ENCODE measurements at places on chromosomes 11 and 22.

DNA sequence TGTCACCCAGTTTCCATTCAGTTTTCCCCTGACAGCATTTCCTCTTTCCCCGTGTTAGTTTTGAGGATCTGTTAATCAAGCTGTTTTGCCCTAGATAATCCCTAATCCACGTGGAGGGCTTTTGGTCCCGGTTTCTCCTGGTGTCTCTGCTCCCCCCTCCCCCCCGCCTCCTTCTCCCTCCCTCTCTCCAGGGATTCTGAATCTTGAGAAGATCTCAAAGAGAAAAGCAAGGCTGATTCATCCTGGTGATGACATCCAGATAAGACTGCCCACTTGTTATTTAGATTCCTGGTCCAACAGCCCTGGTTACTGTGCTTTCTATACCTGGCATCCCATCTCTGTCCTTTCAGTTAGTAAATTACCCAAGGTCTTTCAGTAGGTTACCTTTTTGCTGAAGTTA, 59.4 kb downstream of the KCNA4 start:
- DNase-seq = no peak

- DNase-seq = no peak
Observed at GRCh38 chr11:65131417-65131776, 2.9 kb downstream of the SYVN1 start.

- DNase-seq = no peak
Observed at GRCh38 chr11:93541884-93542810, 1.0 kb downstream of the SMCO4 start.

GRCh38 chr11:83510530-83511460, 224.6 kb upstream of the CCDC90B start:
- DNase-seq = no peak

DNA sequence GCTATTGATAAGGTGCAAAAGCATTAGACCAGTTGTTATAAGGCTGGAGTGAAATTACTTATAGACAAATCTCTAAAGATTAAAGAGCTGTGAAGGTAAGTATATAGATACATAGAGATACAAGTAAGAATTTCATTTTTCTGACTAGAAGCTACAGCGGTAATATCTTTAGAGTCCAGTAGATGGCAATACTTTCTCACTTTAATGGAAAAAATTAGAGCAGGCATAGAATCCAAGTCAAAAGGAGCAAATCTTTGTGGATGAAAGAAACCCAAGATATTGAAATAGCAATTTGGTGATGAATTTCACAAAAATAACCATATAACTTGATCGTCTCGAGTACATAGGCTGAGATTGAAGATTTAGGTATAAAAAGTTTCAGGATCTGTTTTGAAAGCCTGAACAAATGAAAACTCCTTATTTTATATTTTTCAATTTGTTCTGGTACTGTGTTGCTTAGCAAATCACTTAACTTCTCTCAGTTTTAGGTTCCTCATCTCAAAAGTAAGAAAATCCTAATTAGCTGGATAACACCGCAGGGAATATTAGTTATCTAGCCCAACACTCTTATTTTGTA, 81.9 kb downstream of the UVRAG start:
- DNase-seq = no peak

- DNase-seq = no peak
Observed at GRCh38 chr11:104846216-104846615, 52.0 kb downstream of the CASP12 start.

GRCh38 chr11:117705866-117706265, 91.2 kb downstream of the DSCAML1 start:
- DNase-seq = no peak

DNA sequence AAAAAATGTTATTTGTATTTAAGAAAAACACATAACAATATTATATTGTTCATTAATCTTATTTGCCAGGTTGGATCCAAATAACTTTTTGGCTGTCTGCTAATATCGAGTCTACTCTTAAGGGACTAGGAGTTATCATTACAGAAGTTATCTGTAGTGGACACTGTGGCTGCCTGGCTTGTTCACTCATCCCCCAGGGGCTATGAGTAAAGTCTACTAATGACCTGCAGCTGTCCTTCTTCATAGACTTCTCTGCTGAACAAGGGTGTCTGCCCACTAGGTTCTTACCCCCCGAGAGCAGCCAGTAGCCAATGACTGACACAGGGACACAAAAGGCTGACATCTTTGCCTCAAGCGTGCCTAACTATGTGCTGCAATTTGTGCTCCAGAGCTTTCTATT, 69.7 kb downstream of the APIP start:
- no peak for DNase-seq

GRCh38 chr11:21723678-21724077, 469.2 kb upstream of the ANO5 start:
- DNase-seq = no peak

DNA sequence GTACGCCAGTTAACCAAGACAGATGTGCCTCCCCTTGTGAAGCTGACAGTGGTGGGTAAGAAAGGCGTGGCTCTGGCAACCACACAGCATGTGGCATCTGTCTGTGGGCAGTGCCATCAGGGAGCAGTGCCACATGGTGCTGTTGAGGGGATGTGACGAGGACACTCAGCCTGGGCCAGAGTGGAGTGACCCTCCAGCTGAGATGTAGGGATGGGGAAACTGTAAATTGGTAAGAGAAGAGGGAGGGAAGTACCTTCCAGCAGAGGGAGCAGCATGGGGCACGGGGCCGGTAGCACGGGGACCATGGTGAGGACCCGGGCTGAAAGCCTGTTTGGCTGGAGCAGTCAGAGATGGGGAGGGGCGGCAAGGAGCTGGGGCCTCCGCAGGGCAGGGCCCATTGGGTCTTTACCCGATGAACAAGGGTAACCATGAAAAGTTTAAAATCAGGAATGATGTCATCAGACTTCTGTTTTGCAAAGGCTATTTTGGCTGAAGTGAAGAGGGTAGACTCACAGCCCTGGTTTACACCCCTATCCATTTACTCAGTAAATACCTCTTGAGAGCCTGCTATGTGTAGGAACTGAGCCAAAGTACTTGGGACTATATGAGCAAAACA, 10.4 kb downstream of the TMPRSS6 start:
- no peak for DNase-seq

DNA sequence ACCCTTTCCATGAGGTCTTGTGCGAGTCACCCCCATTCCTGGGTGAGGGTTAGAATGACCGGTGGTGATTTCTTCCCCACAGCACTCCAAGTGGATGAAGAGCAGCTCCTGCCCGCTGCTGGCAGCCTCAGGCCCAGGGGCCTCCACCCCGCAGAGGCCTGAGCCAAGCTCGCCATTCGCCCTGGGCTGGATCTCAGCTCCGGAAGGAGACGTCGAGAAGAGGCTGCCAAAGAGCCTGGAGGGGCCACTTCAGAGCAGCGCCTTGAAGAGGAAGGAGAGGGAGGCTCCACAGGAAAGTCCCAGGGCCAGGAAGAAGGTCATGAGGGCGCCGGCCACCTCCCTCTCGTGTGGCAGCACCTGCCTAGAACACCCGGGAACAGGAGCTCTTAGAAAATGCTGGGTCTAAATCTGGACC, 8.4 kb downstream of the SLC29A2 start:
- DNase-seq = no peak

DNA sequence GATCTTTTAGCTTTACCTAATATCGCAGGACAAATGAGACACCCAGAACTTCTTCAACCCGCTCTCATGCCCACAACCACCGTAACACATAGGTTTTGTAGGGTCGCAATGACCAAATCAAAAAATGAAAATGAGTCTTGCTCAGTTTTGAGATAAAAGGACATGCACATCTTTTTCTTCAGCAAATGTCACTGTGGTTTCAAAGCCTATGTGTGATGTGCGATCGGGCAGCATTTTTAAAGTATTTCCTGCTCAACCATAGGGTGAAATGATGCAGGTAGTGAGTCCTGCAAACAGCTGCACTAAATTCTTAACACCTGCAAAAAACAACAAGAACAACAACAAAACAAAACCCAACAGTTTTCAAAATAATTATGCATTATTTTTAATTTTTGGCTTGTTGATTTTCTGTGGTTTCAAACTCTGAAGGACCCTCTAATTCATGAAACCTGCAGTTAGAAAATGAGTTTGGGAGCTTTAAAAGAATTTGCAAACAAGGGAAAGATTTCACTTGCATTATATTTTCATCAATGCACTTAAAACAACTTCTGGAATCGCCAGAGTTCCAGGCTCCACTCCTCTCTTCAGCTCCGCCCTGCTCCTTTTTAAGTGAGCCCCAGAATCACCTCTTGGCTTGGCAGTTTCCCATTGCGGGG, 79.4 kb downstream of the PRR5L start:
- DNase-seq = no peak

DNA sequence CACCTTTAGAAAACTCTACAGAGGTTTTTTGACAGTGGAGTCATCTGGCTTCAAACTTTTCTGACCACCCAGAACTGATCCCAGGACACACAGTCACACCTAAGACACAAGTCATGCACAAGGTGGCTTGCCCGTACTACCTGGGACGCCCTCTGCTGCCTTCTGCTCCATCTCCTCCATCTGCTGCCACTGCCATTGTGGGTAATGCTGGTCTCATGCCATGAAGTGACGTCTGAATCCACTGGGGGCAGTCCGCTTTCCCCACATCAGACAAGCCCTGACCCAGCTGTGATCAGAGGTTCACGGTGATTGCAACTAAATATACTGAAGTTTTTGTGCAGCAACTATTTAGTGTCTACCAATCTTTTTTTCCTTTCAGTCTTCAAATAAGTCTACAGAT, 5.4 kb upstream of the NDUFS8 start:
- DNase-seq = no peak

DNA sequence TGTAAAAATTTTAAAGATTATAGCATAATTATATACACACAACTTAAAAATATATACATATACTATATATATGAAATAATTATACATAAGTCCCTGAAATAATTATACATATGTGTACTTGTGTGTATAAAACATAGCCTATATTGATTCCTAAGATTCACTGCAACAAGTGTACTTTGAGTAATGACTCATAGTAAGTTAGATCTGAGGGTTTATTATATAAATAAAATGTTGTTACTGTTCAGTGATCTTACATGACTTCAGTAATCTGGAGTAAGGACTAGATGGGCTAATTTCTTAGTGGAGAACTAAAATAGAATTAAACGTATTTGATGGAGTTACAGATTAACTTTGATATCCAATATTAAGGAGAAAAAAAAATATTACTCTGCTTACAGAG, 350.5 kb downstream of the CNTN5 start:
- DNase-seq = no peak

- no peak for DNase-seq
Observed at GRCh38 chr11:7890417-7891172, 40.5 kb downstream of the OR10A6 start.

DNA sequence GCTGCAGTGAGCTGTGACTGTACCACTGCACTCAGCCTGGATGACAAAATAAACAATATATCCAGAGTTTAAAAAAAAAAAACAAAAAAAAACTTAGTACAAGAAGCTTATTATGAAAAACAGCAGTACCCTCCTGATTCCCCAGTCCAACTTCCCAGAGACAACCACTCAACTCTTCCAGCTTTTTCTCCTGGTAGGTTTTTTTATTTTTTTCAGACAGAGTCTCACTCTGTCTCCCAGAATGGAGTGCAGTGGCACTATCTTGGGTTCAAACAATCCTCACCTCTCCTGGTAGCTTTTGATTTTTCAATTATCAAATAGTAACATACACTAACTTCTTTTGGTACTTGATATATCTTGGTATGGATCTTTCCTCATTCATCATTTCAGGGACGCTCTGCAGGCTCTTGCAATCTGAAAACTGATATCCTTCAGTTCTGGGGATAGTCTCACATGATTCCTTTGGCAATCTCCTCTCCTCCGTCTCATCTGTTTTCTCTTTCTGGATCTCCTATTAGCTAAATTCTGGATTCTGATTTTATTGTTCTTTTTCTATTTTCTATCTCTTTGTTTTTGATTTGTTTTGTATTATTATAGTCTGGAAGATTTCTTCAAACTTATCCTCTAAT, 44.9 kb downstream of the ALG9 start:
- no peak for DNase-seq

DNA sequence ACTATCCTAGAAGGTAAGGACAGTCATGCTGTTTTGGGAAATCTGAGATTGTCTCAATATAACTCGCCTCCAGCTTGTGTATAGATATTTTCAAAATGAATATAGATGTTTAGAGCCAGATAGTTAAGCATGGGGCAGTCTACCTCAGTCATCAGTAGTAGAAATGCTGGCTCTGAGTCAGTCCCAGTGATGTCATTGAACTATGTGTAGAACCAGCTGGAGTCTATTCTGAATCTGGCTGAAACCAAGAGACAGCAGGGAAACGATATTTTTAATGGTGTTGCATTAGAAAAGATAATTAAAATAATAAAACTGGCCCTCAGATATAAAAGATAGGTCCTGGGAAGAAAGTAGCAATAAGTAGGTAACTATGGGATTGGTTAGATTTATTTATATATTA, 25.9 kb downstream of the PIWIL4 start:
- no peak for DNase-seq

GRCh38 chr22:27720860-27721259, 80.7 kb downstream of the MN1 start:
- no peak for DNase-seq

GRCh38 chr11:70580036-70580805, 181.9 kb downstream of the CTTN start:
- no peak for DNase-seq

DNA sequence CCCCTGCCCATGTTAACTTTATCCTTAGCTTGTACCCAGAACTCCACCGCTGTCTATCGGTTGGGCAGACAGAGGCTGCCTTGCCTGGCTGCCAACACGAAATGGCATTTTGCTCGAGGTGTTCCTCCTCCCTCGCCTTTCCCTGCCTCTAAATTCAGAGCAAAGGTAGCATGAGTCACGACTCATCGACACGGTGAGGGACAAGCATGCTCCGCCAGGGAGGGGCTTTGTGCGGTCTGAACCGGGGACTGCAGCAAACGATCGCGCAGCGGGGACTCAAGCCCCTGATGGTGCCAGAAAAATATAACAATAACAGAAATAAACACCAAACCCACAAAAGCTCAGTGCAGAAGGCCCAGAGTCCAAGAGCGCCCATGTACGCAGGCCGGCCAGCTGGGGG, 52.3 kb downstream of the RTL6 start:
- DNase-seq = no peak

DNA sequence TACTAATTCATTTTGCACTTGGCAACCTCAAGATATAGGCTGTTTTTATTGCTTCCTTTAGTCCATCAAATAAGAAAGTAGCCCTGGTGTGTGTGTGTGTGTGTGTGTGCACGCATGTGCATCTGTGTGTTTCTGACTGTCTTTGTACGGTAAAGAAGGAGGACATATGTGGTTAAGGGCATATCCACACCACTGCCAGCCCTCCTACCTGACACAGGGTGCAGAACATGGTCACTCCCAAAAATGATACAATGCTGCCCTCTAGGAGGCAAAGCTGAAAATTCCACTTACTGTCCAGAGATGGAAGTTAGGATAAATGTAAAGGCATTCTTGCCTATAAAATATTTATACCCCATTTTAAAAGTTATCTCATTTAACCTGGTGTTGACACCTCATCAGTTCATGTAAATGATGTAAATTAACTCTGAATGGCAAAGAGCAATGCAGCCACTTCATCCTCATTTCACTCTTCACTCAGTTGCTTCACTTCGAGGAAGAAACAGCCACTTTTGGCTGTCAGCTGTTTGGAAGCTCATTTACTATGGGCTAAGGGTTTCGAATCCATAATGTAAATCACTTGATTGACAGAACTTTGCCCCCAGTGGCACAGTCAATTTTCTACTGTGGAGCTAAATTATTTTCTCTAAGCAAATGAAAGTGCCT, 83.1 kb upstream of the MTNR1B start:
- no peak for DNase-seq

- no peak for DNase-seq
Observed at GRCh38 chr22:49464037-49464436, 363.6 kb downstream of the BRD1 start.

Data from caudate nucleus (tissue), 63 donors.